CD4-positive, alpha-beta T cell treated with Interleukin-17A for 4 hours (primary cell): ENCODE measurements at places on chromosomes 7 and 10.

- DNase-seq = no peak
Observed at GRCh38 chr7:90736968-90737939, 141.1 kb downstream of the CDK14 start.

- no peak for DNase-seq
Observed at GRCh38 chr7:8051373-8051772, 82.8 kb downstream of the GLCCI1 start.

DNA sequence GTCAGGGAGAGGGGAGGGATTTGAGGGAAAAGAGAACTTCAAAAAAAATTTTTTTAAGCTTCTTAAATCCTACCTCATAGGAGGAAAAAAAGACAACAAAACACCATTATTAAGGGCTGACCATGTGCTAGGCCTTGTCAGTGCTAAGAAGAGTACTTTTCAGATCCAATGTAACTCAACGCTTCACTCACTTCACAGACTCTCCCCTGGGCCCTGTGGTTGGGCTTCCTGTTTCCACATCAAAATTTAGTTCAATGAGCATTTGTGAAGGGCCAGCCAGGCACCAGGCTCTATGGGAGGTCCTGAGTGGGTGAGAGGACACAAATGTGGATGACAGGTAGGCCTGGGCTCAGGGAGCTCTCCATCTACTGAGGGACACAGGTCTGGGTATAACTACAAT is 249.8 kb downstream of the PTEN start:
- no peak for DNase-seq

DNA sequence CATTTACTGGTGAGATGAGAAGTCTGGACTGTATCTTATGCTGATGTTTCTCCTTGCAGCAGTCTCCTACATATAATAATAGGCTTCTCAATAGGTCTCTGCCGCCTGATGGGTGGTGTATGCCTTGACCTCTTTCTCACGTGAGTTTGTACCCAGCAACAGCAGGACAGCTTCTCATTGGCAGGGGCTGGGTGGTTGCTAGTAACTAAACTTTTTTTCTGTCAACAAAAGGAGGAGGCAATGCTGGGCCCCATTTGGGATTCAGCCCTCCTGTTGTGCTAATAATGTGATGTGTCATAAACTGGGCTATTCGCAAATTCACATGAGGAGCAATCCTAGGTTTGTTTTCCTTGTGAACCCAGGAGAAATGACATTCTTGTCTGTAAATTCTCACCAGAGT is 533.6 kb downstream of the GATA3 start:
- no peak for DNase-seq

GRCh38 chr7:117097860-117098259 is 144.6 kb downstream of the ST7 start:
- DNase-seq = no peak

DNA sequence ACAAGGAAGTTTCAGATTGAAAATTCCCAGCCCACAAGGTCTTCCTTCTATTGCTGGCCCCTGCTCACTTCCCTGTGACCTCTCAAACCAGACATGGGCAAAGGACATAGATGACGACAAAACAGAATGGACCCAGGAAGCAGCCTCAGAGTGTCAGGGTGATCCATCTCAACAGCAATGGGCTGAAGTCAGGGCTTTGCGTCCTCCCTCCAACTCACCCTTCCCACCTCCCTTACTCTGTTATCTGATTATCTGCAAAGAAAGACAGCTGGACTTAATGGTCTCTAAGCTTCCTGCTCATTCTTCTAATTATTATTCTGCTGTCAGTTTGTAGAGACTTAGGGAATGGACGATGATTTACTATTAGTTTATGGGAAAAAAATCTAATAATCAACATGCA is 115.9 kb downstream of the PIP4K2A start:
- DNase-seq = no peak

DNA sequence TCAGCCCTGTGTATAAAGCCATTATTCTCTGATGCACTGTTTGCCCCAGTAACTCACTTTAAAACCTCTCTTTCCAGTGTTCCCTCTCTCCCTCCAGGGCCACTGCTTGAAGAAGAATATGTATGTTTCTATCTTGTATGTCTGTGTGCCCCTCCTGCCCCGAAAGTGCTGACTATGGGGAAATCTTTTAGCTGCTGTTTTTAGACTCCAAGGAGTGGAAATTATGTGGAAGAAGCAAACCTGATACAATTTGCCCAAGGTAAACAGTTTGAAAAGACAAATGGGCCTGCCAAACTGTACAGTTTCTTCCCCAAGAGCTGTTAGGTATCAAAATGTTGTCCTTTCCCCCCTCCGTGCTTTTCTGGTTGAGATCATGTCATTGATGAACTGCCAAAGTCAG is 3.4 kb downstream of the ADRA2A start:
- no peak for DNase-seq

DNA sequence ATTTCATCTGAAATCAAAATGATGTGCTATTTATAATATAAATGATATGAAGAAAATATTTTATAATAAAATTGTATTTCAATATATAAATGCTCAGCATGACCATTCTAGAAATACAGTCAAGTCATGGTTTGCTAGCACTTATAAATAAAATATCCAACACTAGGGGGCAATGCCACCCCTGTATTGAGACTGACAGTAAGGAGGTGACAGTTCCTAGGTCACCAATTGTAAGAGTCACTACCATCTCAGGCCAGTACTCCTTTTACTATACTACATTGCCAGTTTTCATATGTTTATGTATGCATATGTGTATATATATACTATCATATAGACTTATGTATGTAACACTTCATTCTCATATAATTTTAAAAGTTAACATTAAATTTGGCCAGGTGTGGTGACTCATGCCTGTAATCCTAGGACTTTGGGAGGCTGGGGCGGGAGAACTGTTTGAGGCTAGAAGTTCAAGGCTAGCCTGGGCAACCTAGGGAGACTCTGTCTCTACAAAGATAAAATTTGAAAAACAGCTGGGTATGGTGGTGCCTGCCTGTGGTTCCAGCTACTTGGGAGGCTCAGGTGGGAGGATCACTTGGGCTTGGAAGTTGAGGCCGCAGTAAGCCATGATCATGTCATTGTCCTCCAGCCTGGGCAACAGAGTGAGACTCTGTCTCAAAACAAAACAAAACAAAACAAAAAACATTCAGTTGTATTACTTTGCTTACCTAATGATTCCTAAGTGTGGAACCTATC is 2.4 kb upstream of the CNOT4 start:
- DNase-seq = peak; percentile 26

- no peak for DNase-seq
Observed at GRCh38 chr7:103660455-103661371, 214.7 kb upstream of the SLC26A5 start.
